ENCODE measurements at places on chromosomes 1 and 21.

DNA sequence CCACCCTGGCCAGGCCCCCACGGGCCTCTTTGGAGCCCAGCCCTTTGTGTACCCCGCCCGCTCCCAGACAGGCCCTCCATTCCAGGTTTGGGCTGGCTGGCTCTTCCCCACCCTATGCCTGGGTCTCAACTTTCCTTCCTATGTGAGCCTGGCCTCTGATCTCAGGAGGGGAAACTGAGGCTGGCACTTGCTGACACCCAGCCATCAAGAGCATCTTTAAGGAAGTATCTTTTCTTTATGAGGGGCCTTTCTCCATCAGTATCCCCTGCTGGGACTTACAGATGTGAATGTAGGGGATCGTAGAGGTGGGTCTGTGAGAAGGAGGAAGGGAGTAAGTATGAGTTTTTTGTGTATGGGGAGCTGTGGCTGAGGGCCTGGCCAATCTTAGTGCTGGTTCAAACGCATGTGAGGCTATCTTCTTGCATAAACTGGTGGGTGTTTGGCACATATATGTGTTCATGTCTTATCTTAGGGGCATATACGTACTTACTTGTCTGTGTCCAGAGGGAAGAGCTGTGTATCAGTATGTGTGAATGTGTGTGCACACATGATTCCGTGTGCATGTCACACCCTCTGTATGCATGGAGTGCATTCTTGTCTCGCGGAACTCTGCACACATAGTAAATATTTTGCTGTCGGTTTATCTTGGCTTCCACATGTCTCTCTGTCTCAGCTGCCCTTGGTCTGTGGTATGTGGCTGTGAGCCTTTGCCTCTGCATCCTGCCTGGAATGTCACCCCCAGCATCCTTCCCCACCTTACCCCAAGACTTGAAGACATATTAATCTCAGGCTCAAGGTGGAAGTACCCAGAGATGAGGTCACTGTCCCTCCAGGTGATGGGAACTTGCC, 5.4 kb downstream of the NECTIN4 start:
- no peak for DNase-seq

DNA sequence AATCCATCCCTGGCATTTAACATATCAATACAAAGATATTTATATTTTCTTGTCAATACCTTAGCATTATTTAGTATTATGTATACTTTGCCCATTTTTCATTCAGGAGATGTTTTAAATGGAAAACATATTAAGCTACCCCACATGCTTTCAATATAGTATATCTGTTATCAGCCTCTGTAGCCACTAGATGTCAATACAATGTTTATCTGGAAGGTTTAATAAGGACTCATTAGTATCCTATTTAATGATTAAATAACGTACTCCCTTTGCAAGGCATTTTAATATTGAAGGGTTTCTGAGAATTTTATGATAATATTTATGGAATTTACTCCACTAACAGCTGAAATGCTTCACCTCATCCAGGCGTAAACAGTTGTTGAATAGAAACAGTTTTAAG, 329.5 kb upstream of the ADGRL2 start:
- DNase-seq: no peak

GRCh38 chr1:68173283-68173935, 58.9 kb downstream of the WLS start:
- no peak for DNase-seq

GRCh38 chr1:32345289-32345827, 9.3 kb upstream of the MARCKSL1 start:
- DNase-seq: no peak

GRCh38 chr1:95496773-95497172, 262.8 kb downstream of the RWDD3 start:
- DNase-seq: no peak

DNA sequence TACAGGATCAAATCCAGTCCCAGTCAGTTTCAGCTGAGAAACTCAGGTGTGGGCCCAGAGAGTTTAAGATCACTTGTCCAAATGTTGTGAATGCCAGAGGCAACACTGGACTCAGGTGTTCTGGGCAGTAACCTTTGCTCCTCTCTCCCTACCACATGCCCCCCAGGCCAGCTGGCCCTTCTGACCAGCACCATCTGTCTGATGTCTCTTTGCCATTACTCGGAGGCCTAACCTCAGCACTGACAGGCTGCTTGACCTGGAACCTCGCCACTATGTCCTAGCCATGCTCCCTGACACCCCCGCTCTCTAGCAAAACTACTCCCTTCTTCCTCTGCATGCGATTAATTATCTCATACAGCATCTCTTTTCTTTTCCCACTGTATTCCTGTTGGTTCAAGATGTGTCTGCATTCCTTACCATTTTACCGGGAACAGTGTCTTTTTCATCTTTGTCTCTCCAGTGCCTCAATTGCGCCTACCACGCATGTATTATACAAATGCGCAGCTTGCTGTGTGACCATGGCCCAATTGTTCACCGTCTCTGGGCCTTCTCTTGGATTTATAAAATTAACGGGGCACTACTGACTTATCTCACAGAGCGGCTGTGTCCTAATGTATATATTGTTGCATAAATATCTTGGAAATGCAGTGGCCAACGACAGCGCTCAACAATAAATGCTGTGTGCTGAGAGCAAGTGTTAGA, 159.5 kb upstream of the IRF2BP2 start:
- no peak for DNase-seq

DNA sequence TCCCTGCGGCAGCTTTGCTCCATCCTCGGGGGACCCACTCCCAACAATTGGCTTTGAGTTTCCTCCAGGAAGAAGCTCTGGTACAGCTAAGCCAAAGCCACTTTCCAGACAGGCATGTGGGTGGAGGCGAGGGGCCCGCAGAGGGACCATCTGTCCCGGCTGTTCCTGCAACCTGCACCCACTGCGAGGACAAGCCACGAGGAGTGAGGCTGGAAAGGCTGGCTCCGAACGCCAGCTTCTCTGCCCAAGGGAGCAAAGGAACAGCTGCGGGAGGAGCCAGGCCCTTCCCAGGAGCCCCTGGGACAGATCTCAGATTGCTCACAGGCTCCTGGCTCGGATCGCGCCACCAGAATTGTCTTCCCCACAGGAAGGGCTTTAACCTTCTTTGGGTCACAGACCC, 28.3 kb upstream of the PEF1 start:
- no peak for DNase-seq

DNA sequence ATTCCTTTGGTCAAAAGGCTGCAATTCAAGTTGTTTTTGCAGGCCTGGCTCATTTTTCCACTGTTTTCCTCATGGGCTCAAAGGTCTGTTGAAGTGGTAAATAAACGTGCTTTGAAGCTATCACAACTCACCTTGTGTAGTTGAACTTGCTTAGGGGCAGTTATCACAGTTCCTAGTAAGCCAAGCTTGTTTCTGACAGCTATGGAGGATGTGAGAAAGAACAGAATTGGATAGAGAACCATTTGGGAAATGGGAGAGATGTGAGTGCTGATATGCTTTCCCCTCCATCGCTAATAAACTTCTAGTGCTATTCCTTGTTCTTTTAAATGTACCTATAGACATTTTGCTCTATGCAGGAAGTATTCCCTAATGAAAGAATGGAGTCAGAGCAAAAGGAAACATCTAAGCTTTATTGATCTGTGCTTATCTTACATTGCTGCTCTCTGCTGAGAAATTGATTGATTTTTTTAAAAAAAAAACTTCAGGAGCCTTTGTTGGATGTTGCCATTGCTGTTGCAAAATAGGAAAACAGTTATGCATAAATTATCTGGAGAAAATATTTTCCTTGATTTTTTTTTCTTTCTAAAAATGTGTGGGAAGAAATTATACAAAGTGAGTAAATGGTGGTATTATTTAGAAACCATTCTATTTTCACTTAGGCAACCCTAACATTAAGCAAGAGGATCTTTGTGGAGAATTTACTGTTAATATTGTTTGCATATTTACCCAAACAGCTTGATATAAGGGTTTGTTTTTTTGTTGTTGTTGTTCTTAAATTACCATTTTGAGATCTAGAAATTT, 118.2 kb downstream of the MAGI3 start:
- DNase-seq: no peak

DNA sequence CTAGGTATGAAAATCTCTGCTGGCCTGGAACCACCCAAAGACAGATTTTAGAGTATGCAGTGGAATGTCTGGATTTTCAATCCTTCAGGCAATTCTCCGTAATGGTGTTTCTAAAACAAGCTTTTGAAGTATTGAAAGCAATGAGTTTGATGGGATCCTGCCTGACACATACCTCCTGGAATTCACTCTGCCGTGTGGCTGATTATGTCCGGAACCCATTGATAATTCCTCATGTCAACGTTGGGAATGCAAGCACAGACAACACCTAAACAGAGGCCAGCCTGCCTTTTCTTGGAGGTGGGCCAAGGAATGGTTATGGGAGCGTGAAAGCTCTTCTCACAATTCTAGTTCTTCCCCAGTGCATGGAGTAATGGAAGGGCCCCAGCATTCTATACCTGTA, 168.9 kb upstream of the HMCN1 start:
- no peak for DNase-seq

GRCh38 chr21:32565856-32566465, 19.4 kb downstream of the TCP10L start:
- no peak for DNase-seq

DNA sequence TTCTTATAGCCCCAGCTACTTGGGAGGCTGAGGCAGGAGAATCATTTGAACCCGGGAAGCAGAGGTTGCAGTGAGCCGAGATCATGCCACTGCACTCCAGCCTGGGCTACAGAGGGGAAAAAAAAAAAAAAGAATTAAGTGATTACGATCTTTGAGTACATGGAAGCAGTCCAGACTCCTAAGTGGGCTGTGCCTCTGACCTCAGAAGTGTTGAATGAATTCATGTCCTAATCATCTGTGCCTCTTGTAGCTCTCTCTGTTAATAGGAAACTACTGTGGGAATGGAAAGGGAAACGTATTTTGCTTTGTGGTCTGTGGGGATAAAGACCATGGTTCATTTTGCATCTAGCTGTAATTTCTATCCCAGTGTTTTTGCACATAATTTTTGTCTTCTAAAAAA, 8.4 kb upstream of the IVNS1ABP start:
- DNase-seq: no peak

DNA sequence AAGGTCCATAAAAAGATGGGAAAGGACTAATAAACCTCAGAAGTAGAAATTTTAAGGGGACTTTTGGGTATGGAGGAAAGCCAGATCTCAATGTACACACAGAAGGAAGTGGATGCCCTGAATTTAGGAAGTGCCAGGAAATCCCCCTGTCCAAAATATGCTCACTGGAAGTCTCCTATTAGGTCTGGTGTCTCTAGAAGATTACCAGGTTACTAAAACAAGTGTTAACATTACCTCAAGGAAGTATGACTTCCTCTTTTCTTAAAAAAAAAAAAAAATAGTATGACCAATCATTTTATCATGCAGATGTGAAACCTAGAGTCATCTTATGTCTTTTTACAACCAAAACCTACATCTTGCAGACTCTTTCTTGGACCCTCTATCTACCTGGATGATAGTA, 30.7 kb downstream of the CD58 start:
- DNase-seq: no peak

GRCh38 chr1:110337704-110338308, 1.4 kb upstream of the RBM15 start:
- DNase-seq: no peak

DNA sequence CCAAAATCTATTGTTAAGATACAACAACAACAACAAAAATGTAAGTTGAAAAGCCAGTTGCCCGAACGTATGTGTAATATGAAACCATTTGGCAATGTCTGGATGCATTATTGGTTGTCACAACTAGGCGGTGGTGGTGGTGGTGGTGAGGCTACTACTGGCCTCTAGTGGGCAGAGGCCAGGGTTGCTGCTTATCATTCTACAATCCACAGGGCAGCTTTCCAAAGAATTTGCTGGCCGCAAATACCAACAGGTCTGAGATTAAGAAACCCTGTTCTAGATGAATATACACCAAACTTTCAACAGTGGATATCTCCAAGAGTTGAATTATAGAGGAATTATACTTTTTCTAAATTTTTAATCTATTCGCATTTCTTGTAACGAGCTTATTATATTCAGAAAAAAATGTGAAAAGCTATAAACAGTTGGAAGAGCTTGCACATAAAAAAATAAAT, 26.8 kb upstream of the ZNF697 start:
- DNase-seq: peak; percentile 72

DNA sequence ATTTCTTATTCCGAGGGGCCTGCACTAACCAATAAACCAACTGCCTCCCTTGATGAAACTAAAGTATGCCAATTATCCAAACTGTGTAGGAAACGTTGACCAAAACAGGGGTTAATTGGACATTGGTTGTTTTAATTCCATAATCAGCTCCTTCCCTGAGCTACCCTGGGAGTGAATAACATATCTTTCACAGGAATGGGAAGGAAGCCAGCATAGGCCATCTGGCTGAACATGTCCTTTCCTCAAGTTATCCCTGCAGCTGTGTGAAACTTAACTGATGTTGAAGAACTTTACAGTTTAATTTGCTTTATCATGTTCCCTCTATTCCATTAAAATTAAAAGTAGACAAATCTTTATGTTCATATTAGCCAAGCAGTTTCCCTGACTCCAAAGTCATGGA, 75.4 kb downstream of the NRIP1 start:
- DNase-seq: no peak
